ENCODE measurements at places on chromosomes 11 and 22. TPM values are rescaled to one million over a fixed set of nuclear protein-coding genes. Genes with fewer than 3 reads are reported as not detected.

The PHLDA2 gene
- 0.91 TPM for total RNA-seq

The LRRN4CL gene
- 40.0 TPM for total RNA-seq

The MAPK8IP1 gene
- total RNA-seq, result 7.5 TPM

DNA sequence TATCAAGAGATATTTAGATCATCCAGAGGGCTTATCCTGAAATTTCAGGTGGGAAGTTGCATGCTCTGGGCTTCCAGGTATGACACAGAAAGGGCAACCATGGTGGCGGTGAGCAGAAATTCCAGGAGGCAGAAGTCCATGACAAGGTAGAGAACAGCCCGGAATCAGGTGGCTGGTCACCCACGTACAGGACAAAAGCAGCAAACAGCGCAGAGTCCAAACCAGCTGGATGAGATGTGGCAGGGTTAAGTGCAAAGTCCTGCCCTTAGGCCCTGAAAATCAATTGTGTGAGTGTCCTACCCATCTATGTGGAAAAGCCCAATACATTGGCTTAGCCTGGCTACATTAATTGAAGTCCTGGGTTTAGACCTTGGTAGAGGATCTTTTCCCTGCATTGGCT is 11.6 kb downstream of the PPFIBP2 start:
- no peak for DNase-seq
- H3K4me1 ChIP-seq, result peaks cover 4% of the 10 kb centered on the region
- H3K27ac ChIP-seq, result no peak overlapping the region
- H3K27me3 ChIP-seq, result no peaks in the 10 kb centered on the region

GRCh38 chr22:17777005-17777716 is 2.9 kb upstream of the BID start:
- H3K27ac ChIP-seq, result no peak overlapping the region
- H3K27me3 ChIP-seq, result peaks cover 29% of the 10 kb centered on the region

DNA sequence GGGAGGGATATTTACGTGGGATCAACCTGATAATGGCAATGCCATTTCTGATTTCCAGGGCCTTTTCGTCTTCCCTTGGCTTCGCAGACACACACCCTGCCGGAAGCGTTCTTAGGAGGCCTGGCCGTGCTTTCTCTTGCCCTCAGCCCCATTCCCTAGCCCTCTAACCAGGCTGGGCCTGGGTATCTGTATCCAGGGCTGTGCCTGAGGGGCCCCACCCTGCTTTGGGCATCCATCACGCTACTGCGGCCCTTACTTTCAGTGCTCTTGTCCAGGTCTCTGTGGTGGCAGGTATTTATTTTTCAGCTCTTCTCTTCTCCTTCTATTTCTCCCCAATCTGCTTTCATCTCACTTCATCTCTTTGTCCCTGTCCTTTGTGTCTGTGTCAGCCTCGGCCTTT is 105.0 kb downstream of the ZBTB16 start:
- H3K4me1 ChIP-seq, result peaks cover 94% of the 10 kb centered on the region
- DNase-seq, result no peak
- no peaks in the 10 kb centered on the region for H3K27me3 ChIP-seq
- H3K4me3 ChIP-seq, result no peak overlapping the region
- H3K27ac ChIP-seq, result peak overlapping the region; percentile 99
- peaks cover 6% of the 10 kb centered on the region for H3K36me3 ChIP-seq

- H3K36me3 ChIP-seq, result peaks cover 5% of the 10 kb centered on the region
- no peak overlapping the region for H3K27ac ChIP-seq
- H3K4me1 ChIP-seq, result peaks cover 37% of the 10 kb centered on the region
- H3K27me3 ChIP-seq, result no peaks in the 10 kb centered on the region
- no peak overlapping the region for H3K4me3 ChIP-seq
Observed at GRCh38 chr11:45211732-45212131, 65.3 kb downstream of the PRDM11 start.

DNA sequence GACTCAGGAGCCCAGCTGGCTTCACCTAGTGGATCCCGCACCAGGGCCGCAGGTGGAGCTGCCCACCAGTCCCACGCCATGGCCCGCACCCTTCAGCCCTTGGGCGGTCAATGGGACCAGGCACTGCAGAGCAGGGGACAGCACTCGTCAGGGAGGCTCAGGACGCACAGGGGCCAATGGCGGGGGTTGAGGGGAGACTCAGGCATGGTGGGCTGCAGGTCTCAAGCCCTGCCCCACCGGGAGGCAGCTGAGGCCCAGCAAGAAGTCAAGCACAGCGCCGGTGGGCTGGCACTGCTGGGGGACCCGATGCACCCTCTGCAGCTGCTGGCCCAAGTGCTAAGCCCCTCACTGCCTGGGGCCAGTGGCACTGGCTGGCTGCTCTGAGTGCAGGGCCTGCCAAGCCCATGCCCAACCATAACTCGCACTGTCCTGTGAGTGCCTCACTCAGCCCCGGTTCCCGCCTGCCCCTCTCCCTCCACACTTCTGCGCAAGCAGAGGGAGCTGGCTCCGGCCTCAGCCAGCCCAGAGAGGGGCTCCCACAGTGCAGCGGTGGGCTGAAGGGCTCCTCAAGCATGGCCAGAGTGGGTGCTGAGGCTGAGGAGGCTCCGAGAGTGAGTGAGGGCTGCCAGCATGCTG is 111.7 kb upstream of the PGR start:
- H3K4me1 ChIP-seq, result no peaks in the 10 kb centered on the region
- no peaks in the 10 kb centered on the region for H3K27me3 ChIP-seq
- H3K36me3 ChIP-seq, result no peaks in the 10 kb centered on the region

DNA sequence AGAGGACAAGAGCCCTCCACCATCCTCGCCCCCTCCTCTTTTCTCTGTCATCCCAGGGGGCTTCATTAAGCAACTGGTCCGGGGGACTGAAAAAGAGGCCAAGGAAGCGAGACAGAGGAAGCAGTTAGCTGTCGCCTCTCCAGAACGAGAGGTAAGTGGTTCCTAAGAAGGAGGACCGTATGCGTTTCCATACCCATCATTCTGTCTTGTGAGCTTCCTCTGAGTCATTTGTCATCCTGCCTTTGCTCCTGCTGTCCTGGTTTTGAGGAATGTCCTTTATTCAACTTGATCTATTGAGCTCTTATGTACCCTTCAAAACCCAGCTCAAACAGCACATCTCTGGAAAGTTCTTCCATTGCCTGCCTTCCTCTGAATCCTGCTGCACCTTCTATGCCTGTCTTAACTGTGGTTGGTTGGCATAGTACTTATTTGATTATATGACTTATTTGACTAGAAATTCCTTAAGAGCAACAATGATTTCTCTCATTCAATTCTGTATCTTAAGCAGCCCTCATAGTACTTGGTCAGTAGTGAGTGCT is 21.3 kb downstream of the MYO18B start:
- H3K27me3 ChIP-seq, result no peaks in the 10 kb centered on the region
- H3K4me3 ChIP-seq, result no peak overlapping the region
- H3K4me1 ChIP-seq, result no peaks in the 10 kb centered on the region
- no peaks in the 10 kb centered on the region for H3K36me3 ChIP-seq

DNA sequence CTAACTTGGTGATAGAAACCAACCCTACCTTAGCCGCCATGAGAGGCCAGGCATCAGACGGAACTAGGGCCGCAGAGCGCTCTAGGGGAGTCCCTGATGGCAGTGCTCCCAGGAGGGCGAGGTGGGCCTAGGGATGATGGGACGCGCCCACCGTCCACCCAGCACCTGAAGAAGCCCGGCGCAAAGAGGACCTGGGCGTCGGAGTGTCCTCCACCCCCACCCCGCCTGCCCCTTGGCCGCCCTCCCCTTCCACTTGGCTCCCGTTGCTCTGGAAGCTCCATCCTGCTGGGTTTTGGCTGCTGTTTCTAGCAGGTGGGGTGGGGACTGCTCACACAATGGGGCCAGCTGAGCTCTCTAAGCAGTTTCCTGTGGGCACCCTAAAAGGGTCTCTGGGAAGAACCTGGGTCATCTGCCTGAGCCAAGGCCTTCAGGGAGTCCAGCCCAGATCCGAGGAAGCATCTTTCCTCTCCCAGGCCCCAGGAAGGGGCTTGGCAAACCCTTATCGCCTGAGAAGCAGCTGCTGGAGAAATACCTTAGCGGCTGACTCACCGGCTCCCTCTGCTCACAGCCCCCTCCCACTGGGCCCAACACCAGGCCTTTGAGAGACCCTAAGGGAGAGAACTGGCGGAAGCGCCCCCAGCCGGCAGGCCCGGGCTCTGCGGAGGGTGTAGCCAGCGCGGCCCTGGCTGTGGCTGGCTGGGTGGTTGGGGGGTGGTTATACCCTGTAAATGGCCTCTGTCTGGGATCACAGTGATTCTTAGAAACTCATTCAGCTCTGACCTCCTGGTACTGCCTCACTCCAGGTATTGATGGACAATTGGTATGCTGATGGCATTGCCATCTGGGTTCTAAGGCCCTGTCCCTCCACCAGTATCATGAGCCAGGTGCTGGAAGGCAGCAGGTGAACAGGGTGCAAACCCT is 19.3 kb downstream of the CREB3L1 start:
- peaks cover 7% of the 10 kb centered on the region for H3K36me3 ChIP-seq
- H3K27me3 ChIP-seq, result no peaks in the 10 kb centered on the region
- peak overlapping the region; percentile 70 for H3K27ac ChIP-seq
- no peak for DNase-seq
- H3K4me3 ChIP-seq, result peak overlapping the region; percentile 62

Data from esophagus muscularis mucosa (tissue), 4 donors.